ENCODE measurements at places on chromosomes 3 and 15. TPM values are rescaled to one million over a fixed set of nuclear protein-coding genes. Genes with fewer than 3 reads are reported as not detected.

The TIGIT gene
- total RNA-seq, result not detected

The SKOR1 gene
- 0.05 TPM for total RNA-seq

The ARHGAP11A gene
- total RNA-seq, result 69.8 TPM

The PLCH1 gene
- 1.1 TPM for total RNA-seq

The RETNLB gene
- total RNA-seq, result not detected

The FAM227B gene
- total RNA-seq, result 1.0 TPM

The CLEC3B gene
- 0.13 TPM for total RNA-seq

The LINGO1 gene
- total RNA-seq, result 10.5 TPM

The GOLGA6L7 gene
- total RNA-seq, result not detected

The ZNF80 gene
- total RNA-seq, result not detected

The ALDH1L1 gene
- 0.30 TPM for total RNA-seq

The LRRC2 gene
- total RNA-seq, result not detected
